ENCODE measurements at places on chromosomes 13 and 19.

DNA sequence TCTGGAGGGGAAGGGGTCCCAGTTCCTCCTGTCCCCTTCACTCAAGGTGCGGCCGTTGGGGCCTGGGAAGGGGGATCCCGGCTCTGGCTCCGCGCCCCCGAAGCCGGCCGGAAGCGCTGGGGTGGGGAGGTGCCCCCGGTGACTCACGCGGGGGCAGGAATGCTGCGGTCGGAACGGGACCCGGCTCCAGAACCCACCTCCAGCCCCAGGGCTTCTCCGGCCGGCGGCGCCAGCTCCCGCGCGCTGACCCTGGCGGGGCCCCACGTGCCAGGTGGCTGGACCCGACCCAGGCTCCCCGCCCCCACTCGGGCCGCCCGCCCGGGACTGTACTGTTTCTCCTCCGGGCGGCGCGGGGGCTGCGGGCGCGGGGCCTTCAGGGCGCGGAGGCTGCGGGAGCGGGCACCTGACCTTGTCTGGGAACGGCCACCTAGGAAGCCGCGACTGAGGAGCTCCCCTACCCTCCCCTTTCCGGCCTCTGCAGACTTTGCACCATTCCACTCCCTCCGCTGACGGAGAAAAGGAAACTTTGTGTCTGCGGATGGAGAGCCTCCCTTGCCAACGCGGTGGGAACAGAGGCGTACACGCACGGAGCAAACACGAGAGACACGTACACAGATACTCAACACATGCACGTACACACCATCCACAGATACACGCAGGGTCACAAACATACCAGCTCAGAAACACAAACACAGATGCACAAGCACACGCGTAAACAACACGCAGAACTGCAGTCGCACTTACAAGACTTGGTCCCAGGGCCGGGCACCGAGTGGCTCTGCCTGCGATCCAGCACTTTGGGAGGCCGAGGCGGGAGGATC lies 7.2 kb downstream of the AXL start:
- DNase-seq, result peak; percentile 21

- DNase-seq, result no peak
Measured at GRCh38 chr13:31853643-31854326, 114.5 kb downstream of the RXFP2 start.

GRCh38 chr13:108781312-108781711 lies 151.9 kb downstream of the MYO16 start:
- no peak for DNase-seq

- DNase-seq, result no peak
Measured at GRCh38 chr19:15107061-15108010, at the start of gene SYDE1. Gene SYDE1, plus strand, starts transcription at chr19:15107401. Its CDS starts 33 bp downstream, at chr19:15107434.
